ENCODE measurements at places on chromosomes 4 and X. TPM values are rescaled to one million over a fixed set of nuclear protein-coding genes. Genes with fewer than 3 reads are reported as not detected.

DNA sequence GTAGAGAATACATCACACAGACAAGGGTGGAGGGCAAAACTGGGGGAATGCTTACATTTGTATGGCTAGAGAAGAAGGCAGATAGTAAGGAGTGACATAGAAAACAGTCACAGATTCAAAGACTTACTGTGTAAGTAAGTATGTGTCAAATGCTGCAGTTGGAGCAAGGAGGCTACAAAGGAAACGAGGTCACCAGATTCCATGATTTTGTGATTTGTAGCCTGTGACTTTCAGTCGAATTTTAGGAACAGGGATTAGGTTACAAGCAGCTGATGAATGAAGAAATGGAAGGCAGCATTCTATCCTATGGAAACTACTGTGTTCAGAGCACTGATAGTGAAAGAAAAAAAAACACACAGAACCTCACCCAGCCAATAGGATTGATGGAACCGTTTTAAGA, 407.9 kb downstream of the IL15 start:
- H3K4me1 ChIP-seq: no peaks in the 10 kb centered on the region
- DNase-seq: no peak
- no peak overlapping the region for H3K27ac ChIP-seq

- H3K27ac ChIP-seq: no peak overlapping the region
- H3K4me1 ChIP-seq: no peaks in the 10 kb centered on the region
- H3K36me3 ChIP-seq: no peaks in the 10 kb centered on the region
- peaks cover 16% of the 10 kb centered on the region for H3K27me3 ChIP-seq
Observed at GRCh38 chr4:159027535-159027934, 75.3 kb upstream of the RAPGEF2 start.

GRCh38 chr4:118776157-118776954, 59.6 kb downstream of the SEC24D start:
- H3K27ac ChIP-seq: no peak overlapping the region
- H3K4me3 ChIP-seq: no peak overlapping the region
- DNase-seq: no peak
- H3K36me3 ChIP-seq: peaks cover 1% of the 10 kb centered on the region
- H3K4me1 ChIP-seq: no peaks in the 10 kb centered on the region
- no peaks in the 10 kb centered on the region for H3K27me3 ChIP-seq

DNA sequence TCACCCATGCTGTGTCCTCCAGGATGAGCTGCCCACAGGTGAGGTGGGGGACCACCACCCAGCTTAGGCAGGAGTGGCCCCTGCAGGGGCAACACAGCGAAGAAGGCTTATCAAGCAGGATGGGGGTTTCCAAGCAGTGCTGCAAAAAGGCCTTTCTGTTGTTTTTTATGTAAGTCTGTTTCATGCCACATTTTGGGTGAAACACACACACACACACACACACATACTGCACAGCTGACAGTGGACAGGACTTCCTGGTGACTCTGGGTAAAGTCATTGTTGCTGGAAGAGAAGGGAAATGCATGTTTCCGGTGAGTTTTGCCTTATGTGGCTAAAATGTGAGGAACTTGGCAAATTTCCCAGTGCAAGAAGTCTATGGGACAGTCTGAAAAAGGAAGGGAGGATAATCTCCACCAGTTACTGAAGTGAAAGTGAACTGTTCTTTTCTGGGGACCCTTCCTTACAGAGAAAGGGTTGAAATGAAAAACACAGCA, 119.2 kb downstream of the IRF2 start:
- peaks cover 22% of the 10 kb centered on the region for H3K4me1 ChIP-seq
- DNase-seq: peak; percentile 20
- H3K27ac ChIP-seq: no peak overlapping the region
- H3K27me3 ChIP-seq: peaks cover 6% of the 10 kb centered on the region
- no peaks in the 10 kb centered on the region for H3K36me3 ChIP-seq

- H3K4me3 ChIP-seq: no peak overlapping the region
- DNase-seq: peak; percentile 39
- H3K4me1 ChIP-seq: peaks cover 45% of the 10 kb centered on the region
- H3K27me3 ChIP-seq: no peaks in the 10 kb centered on the region
- no peaks in the 10 kb centered on the region for H3K36me3 ChIP-seq
Observed at GRCh38 chr4:140372751-140373327, 607 bp upstream of the SCOC start.

DNA sequence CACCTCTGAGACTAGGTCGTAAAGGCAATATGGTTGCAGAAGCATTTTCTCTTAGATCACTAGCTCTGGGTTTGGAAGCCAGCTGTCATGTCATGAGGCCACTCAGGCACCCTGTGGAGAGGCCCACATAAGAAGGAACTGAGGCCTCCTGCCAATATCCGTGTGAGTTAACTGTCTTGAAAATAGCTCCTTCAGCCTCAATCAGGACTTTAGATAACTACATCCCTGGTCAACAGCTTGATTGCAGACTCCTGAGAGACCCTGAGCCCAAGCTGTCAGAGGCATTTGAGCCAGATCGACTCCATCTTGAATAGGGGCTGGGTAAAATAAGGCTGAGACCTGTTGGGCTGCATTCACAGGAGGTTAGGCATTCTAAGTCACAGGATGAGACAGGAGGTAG, 15.1 kb upstream of the REPS2 start:
- no peaks in the 10 kb centered on the region for H3K36me3 ChIP-seq
- H3K4me3 ChIP-seq: no peak overlapping the region
- H3K4me1 ChIP-seq: no peaks in the 10 kb centered on the region
- DNase-seq: no peak
- H3K27me3 ChIP-seq: peaks cover 33% of the 10 kb centered on the region
- H3K27ac ChIP-seq: no peak overlapping the region

CENPVL1 gene
- not detected for total RNA-seq

GRCh38 chrX:47283015-47283771, 50.4 kb downstream of the USP11 start:
- no peak overlapping the region for H3K27ac ChIP-seq
- DNase-seq: no peak
- no peaks in the 10 kb centered on the region for H3K4me1 ChIP-seq
- no peaks in the 10 kb centered on the region for H3K27me3 ChIP-seq
- no peaks in the 10 kb centered on the region for H3K36me3 ChIP-seq

DNA sequence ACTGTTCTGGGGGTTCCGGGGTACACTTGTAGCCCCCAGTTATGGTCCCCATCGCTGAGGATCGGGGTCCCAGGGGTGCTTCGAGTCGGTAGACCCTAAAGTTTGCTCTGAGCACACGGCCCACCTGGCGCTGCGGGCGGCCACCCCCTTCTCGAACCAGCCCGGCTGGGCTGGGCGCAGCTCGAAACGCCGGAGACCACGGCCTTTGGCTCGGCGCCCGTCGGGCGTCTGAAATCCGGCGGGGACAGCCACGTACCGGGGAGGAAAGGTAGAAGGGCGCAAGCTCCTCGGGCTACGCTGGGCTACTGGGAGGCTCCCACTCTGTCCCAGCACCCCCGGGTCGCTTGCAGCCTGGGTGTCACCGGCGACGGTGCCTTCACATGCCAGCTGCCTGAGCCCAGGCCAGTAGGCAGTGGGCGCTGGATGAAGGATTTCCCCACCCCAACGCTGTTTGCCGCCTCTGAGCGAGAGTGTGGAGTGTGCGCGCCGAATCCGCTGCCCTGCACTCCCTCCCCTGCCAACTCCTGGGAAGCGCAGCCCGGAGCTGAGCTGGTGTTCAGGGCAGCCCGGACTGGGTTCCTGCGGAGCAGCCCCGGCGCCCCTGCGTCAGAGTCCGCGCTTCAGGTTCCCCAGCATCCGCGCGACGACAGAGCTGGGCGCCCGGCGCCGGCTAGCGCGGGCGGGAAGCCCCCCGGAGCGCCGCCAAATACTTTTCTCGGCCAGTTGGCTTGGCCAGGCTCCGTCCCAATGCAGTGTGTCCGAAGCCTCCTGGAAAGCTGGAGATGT, 637 bp downstream of the MAMLD1 start:
- H3K4me3 ChIP-seq: peak overlapping the region; percentile 78
- H3K27me3 ChIP-seq: peaks cover 26% of the 10 kb centered on the region
- no peaks in the 10 kb centered on the region for H3K36me3 ChIP-seq
- no peak overlapping the region for H3K27ac ChIP-seq

GRCh38 chr4:82569076-82569475, 7.3 kb upstream of the TMEM150C start:
- no peak overlapping the region for H3K4me3 ChIP-seq
- H3K36me3 ChIP-seq: no peaks in the 10 kb centered on the region
- DNase-seq: no peak

SCML2 gene
- 3.0 TPM for total RNA-seq

Measured in activated T-cell treated with anti-CD3 and anti-CD28 coated beads, Interleukin-2, amount 50 U/mL, for 72 hours (primary cell).